ENCODE measurements at places on chromosomes 12 and 14. TPM values are rescaled to one million over a fixed set of nuclear protein-coding genes. Genes with fewer than 3 reads are reported as not detected.

DNA sequence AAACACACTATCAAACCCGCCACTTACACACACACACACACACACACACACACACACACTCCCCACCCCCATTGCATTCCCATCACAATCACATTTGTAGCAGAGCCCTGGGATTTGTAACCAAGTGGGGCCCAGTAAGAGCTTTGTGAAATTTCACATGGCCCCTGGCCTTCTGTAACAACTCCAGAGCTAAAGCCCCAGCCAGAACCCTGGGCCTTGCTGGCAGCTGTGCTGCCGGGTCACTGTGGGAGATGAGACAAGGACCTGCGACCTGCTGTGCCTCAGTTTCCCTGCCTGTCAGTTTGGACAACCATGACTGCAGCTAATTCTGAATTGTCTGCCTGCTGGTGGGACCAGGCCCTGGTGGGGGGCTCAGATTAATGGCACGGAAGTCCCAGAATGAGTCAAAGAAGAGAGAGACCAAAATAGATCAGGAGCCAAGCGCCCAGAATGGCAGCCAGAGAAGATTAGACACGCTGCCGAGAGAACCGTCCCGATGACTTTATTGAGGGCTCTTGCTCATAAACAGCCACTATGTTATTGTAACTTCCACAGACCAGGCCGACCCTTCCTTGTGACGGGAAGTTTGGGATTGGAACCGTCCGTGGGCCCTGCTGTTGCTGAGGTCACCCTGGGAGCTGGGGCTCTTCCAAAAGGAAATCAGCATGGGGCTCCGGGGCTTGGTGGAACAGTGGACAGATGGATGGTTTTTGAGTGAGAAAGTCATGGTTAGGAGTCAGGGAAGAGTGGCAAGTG, 123.1 kb downstream of the ZFP36L1 start:
- peak; percentile 28 for DNase-seq
- H3K27ac ChIP-seq, result no peak overlapping the region
- H3K27me3 ChIP-seq, result no peaks in the 10 kb centered on the region
- H3K4me3 ChIP-seq, result no peak overlapping the region
- H3K36me3 ChIP-seq, result no peaks in the 10 kb centered on the region

GRCh38 chr12:64220046-64220445, 2.0 kb downstream of the KICS2 start:
- no peaks in the 10 kb centered on the region for H3K36me3 ChIP-seq
- peaks cover 2% of the 10 kb centered on the region for H3K4me1 ChIP-seq
- H3K27ac ChIP-seq, result no peak overlapping the region
- DNase-seq, result no peak
- no peak overlapping the region for H3K4me3 ChIP-seq

GRCh38 chr14:58690801-58691516, 53.2 kb downstream of the DACT1 start:
- H3K27ac ChIP-seq, result no peak overlapping the region
- no peak for DNase-seq
- no peaks in the 10 kb centered on the region for H3K4me1 ChIP-seq

GRCh38 chr14:62420847-62421246, 624.4 kb downstream of the KCNH5 start:
- H3K4me3 ChIP-seq, result no peak overlapping the region
- no peak overlapping the region for H3K27ac ChIP-seq
- no peaks in the 10 kb centered on the region for H3K4me1 ChIP-seq
- no peaks in the 10 kb centered on the region for H3K36me3 ChIP-seq
- no peaks in the 10 kb centered on the region for H3K27me3 ChIP-seq
- DNase-seq, result no peak

GRCh38 chr14:64952598-64953309, 10.2 kb upstream of the GPX2 start:
- peaks cover 45% of the 10 kb centered on the region for H3K36me3 ChIP-seq
- H3K27me3 ChIP-seq, result no peaks in the 10 kb centered on the region
- H3K4me3 ChIP-seq, result no peak overlapping the region

The AACS gene
- total RNA-seq, result 59.8 TPM

GRCh38 chr12:24947541-24948419, 1.1 kb downstream of the BCAT1 start:
- peaks cover 2% of the 10 kb centered on the region for H3K27me3 ChIP-seq
- H3K27ac ChIP-seq, result peak overlapping the region; percentile 80
- DNase-seq, result no peak
- H3K4me3 ChIP-seq, result peak overlapping the region; percentile 92
- H3K36me3 ChIP-seq, result peaks cover 18% of the 10 kb centered on the region

DNA sequence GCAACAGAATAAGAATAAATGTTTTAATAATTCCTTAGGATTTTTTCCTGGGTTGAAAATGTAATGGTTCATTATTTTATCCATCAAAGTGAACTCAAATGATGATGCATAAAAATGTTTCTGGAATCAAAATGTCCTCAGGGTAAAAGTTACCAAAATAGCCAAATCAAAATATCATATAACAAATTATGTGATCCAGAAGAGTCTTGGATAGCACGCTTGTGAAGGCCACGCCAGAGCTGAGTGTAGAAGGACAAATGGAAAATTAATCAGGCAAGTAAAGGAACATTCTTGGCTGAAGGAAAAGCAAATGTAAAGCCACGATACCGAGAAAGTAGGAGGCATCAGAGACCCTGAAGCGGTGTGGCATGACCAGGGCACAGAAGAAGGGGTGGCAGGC, 169.2 kb downstream of the CAPZA3 start:
- H3K27ac ChIP-seq, result no peak overlapping the region
- H3K36me3 ChIP-seq, result no peaks in the 10 kb centered on the region
- H3K27me3 ChIP-seq, result no peaks in the 10 kb centered on the region
- no peak for DNase-seq
- no peak overlapping the region for H3K4me3 ChIP-seq

DNA sequence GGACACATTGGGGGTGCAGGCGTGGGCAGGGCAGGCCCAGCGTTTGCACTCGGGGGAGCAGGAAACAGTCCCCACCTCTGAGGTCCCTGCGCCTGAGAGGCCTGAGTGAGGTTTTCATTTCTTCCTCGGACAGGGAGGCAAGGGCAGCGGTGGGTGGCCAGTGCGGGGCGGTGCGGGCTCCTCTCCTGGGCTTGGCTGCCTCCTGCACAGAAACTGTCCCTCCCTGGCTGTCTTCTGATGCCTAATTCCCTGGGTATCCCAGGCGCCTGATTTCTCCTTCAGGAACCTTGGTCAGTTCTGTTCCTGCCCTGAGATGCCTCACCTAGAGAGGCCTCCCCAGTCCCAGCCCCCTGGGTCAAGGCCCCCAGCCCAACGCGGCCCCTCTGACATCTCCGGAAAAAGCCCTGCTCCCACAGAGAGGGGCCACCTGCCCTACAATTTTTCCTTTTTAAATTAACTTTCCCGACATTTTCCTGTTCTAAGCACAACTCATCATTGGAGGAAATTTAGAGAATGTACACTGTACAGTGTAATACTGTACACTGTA, 260.3 kb downstream of the ADGRD1 start:
- DNase-seq, result no peak
- no peaks in the 10 kb centered on the region for H3K27me3 ChIP-seq
- no peak overlapping the region for H3K4me3 ChIP-seq
- no peaks in the 10 kb centered on the region for H3K36me3 ChIP-seq
- H3K27ac ChIP-seq, result no peak overlapping the region

The EGLN3 gene
- 19.1 TPM for total RNA-seq

GRCh38 chr14:57227083-57227482, 41.6 kb downstream of the EXOC5 start:
- H3K36me3 ChIP-seq, result peaks cover 84% of the 10 kb centered on the region
- H3K27me3 ChIP-seq, result no peaks in the 10 kb centered on the region
- H3K4me1 ChIP-seq, result peaks cover 6% of the 10 kb centered on the region

DNA sequence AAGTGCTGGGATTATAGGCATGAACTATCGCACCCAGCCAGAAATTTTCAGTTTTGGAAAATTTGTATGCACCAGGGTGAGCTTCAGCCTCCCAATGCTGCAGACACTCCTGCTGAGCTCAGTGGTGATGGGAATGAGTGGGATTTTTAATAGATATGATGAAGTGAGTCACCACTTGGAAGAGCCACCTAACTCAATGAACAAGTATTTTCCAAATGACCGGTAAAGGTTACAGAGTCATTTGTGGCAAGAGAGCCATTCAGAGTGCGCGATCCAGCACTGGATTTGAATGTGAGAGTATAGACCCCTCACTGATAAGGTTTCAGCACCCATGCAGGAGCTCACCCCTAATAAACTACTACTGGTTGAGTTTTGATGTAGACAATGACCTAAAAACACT, 100.7 kb downstream of the PPP2R5C start:
- DNase-seq, result no peak
- H3K27ac ChIP-seq, result no peak overlapping the region
- peaks cover 36% of the 10 kb centered on the region for H3K36me3 ChIP-seq
- no peaks in the 10 kb centered on the region for H3K4me1 ChIP-seq

GRCh38 chr12:52703878-52704277, 554 bp upstream of the KRT77 start:
- H3K27ac ChIP-seq, result no peak overlapping the region
- H3K4me3 ChIP-seq, result no peak overlapping the region
- H3K4me1 ChIP-seq, result peaks cover 6% of the 10 kb centered on the region
- H3K27me3 ChIP-seq, result peaks cover 31% of the 10 kb centered on the region
- H3K36me3 ChIP-seq, result no peaks in the 10 kb centered on the region
- no peak for DNase-seq

DNA sequence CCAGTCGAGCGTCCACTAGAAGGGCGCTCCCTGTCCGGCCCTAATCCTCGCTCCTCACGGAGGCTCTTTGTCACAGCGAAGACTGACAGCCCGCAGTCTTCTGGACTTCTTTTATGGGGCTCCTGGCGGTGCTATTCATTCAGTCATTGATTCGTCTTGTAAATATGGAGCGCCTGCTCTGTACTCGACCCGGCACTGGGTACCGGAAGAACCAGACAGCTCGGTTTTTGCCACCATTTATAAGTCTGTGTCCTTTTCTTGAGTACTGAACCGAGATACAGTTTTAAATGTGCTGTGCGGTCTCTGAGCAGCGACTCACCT, 570 bp downstream of the DMAC2L start:
- no peak for DNase-seq
- peaks cover 9% of the 10 kb centered on the region for H3K36me3 ChIP-seq
- peak overlapping the region; percentile 94 for H3K4me3 ChIP-seq

The KRT85 gene
- not detected for total RNA-seq

DNA sequence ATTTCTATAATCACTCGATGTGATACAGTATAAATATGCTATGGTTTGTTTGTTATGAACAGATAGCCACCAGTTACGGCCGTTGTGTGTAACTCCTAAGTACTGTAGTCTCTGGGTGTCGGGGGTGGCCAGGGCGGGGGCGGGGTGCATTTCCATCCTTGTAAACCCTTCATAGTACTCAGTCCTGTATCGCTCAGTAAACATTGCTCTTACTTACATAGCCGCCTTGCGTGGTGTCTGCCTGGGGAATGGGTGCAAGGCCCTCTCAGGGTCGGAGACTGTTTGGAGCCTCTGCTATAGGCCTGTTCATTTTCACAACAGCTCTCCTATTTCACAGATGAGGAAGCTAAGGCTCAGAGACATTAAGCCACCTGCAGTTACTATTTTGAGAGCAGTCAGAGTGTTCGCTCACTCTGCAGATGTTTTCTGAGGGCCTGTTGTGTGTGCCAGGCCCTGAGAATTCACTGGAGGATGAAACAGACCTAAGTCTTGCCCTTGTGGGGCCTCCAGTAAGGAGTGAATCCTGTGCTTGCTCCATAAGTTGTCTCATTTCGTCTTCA, 42.5 kb downstream of the JDP2 start:
- no peak overlapping the region for H3K4me3 ChIP-seq
- H3K36me3 ChIP-seq, result peaks cover 13% of the 10 kb centered on the region
- no peak overlapping the region for H3K27ac ChIP-seq
- no peaks in the 10 kb centered on the region for H3K27me3 ChIP-seq

DNA sequence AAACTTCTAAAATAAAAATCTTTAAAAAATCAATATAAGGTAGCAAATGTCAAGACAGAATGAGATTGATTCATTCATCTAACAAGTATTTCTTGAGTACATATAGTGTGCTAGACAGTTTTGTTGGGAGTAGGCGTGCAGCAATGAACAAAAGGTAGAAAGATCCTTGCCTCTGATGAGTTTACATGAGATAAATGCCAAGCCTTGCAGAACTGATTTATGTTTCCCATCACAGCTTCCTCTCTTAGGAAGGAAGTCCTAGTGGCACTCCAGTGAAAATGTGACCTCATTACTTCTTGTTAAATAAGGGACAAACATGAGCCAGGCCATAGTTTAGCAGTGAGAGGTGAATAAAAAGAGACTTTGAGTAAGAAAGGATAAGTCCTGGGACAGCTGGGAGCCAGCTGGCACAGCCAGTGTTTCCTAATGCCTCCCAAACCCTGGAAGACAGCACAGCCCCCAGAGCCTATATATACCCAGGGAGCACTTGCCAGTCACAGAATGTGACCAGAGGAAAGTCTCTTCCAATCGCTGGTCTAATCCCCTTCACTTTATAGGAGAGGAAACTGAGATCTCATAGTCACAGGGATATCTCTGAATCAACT, 4.7 kb upstream of the COCH start:
- H3K27me3 ChIP-seq, result peaks cover 22% of the 10 kb centered on the region
- H3K4me1 ChIP-seq, result no peaks in the 10 kb centered on the region
- no peak overlapping the region for H3K27ac ChIP-seq
- H3K4me3 ChIP-seq, result no peak overlapping the region
- DNase-seq, result no peak

The BDKRB2 gene
- 3.8 TPM for total RNA-seq

DNA sequence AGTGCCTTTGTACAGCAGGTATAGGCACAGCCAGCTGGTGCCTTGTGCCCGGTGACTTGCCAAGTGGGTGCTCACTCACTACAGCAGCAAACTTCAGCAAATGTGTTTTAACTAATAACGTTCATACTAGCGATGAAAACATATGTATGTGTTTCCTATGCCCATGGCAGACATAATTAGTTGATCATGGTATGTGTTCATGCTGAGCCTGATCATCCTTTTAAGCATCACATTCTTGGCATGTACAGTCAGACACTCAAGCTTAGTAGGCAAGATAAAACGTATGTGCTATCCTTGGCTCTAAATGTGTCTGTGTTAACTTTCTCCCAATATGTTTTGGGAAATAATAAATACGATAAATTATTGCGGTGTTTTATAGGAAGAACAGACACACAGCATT, 55.6 kb downstream of the RASSF8 start:
- H3K36me3 ChIP-seq, result peaks cover 4% of the 10 kb centered on the region
- H3K4me1 ChIP-seq, result peaks cover 14% of the 10 kb centered on the region
- no peak for DNase-seq
- no peak overlapping the region for H3K27ac ChIP-seq

- no peak for DNase-seq
- no peaks in the 10 kb centered on the region for H3K27me3 ChIP-seq
- H3K36me3 ChIP-seq, result no peaks in the 10 kb centered on the region
- H3K4me3 ChIP-seq, result no peak overlapping the region
- peaks cover 12% of the 10 kb centered on the region for H3K4me1 ChIP-seq
- H3K27ac ChIP-seq, result no peak overlapping the region
These were observed 16.2 kb upstream of the MED6 start for GRCh38 chr14:70616646-70617045.

GRCh38 chr14:81127785-81128184, 93.0 kb downstream of the GTF2A1 start:
- no peaks in the 10 kb centered on the region for H3K4me1 ChIP-seq
- no peaks in the 10 kb centered on the region for H3K36me3 ChIP-seq
- no peak overlapping the region for H3K4me3 ChIP-seq
- no peak for DNase-seq
- H3K27me3 ChIP-seq, result no peaks in the 10 kb centered on the region

All from endodermal cell (in vitro differentiated cells).